Stimulated activated CD4-positive, alpha-beta T cell treated with anti-CD3 and anti-CD28 coated beads, Interleukin-12 subunit alpha, Interleukin-12 subunit beta, amount 100 ng/mL, for 24 hours (primary cell): ENCODE measurements at places on chromosomes 7 and 10.

DNA sequence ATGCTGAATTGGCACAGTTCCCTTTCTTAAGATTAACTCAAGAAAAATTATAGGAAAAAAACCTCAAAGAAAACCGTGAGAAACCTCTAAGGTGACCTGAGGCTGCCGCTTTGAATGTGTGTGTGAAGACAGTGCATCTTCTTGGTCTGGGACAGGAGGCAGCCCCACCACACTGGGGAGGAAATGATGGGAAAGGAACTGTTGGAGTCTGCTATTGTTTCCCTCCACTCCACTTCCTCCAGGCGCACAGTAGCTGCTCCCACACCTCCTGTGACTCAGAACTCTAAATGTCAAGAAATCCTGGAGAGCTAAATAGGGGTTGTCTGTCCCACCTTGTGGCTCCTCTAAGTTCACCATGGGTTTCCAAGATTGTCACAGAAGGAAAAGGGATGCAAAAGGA, 179.4 kb downstream of the PDE1C start:
- DNase-seq: no peak

DNA sequence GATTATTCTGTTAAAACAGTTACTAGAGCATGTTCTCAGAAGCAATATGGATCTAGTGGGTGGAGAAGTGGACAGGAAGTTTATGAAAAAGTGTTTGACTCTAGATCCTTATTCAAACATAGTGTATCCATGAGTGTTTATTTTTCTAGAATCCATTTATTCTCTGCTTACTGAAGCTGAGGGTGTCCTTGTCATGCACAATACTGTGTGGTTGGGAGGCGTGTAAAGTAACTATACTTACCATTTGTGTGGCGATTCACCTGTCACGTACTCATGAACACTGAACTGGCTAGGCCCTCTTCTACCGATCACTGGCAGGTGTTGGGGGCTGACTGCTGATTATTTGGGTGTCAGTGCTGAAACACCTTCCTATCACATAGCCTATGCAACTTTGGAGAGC, 74.0 kb downstream of the POU6F2 start:
- no peak for DNase-seq

GRCh38 chr7:123770378-123770777, 21.6 kb upstream of the WASL start:
- DNase-seq: no peak

- DNase-seq: no peak
Observed at GRCh38 chr10:23826421-23826820, 382.5 kb upstream of the KIAA1217 start.

- no peak for DNase-seq
Observed at GRCh38 chr10:12679636-12680035, 321.9 kb downstream of the CCDC3 start.

GRCh38 chr7:116918704-116919103, 34.6 kb upstream of the ST7 start:
- DNase-seq: no peak

GRCh38 chr10:111833251-111833650, 350.3 kb downstream of the GPAM start:
- DNase-seq: no peak

DNA sequence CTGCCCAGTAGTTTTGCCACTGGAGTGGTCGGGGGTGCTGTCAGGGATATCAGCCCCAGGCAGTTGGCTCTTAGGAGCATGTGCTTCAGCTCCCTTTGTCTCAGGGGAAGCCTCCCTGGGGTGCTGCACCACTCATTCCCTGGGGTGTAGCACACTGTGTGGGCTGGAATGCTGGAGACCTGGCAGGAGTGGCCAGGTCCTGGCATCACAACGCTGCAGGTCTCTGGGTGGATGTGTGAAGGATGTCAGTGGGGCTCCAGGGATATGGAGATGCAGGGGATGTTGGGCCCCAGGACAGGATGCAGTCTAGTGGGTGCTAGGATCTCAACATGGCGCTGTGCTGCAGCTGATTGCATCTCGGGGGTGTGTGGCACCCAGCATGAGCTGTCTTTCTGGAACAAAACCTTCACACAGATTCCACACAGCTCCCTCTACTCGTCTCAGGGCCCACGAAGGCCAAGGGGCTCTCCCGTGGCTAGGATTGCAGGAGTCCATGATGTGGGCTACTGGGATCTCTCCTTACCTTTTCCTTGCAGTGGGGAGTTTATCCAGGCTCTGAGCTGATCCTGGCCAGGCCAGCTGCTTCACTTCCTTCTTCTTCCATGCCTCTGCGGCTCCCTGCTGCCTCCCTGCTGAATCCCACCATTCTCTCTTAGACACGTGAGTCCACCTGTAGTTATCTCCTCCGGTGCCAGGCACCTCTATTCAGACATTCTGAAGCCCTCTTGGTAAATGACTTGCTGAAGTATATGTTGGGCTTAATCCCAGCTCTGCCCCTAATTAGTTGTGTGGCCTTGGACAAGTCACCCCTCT, 295.1 kb downstream of the RPS24 start:
- no peak for DNase-seq

DNA sequence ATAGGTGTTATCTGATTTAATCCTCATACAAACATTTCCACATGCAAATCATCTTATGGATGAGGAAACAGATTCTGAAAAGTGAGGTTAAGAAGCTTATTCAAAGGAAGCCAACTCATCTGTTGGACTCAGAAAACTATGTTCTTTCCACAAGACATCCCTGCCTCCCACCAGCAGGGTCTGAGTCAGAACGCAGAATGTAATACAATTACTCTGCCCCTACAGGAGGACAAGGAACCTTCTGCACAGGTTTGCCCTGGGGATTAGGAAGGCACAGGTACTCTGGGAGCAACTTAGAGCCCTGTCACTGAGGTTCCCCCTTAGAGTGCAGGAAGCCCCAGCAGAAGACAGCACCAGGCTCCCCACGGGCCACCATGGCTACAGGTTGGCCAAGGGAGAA, 255.7 kb downstream of the TNS3 start:
- no peak for DNase-seq

- no peak for DNase-seq
Observed at GRCh38 chr10:132740588-132740987, 45.4 kb downstream of the NKX6-2 start.

DNA sequence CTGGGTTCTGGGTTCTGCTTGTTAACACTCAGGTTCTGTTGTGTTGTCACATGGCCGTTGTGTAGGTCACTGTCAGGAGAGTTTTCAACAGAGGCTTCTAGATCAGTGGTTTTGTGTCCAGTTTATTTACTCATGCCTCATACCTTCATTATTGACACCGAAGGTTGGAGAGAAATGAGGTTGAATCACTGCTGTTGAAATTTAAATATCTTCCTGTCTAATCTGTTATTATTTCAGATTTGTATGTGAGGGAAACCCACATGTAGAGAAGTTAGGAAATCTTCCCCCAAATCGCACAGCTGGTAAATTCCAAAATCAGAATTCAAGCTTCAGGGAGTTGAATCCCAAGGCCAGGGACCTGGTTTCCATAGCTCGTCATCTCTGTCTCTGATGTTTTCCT, 28.3 kb upstream of the KLF6 start:
- no peak for DNase-seq
